ENCODE measurements at places on chromosomes 2 and 18.

GRCh38 chr2:157256626-157257025, 879 bp upstream of the GALNT5 start:
- no peak overlapping the region for H3K27ac ChIP-seq
- H3K27me3 ChIP-seq, result no peaks in the 10 kb centered on the region
- DNase-seq, result no peak
- H3K4me1 ChIP-seq, result no peaks in the 10 kb centered on the region

DNA sequence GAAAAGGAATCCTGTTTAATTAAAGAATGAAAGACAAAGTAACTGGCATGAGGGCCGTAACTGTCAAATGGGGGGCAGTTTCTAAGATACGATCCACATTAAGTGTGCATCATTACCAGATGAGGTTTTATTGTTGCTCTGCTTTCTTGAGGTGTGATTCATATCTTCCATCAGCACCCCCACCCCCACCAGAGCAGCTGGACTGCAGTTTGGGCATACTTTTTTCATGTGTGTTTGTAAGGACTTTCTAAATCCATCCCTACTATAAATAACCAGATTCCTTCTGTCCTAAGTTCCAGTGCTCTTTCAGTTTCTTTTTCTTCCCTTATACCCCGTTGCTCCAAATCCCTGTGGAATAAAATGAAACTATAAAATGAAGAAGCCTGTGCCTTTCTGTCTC, 142.1 kb downstream of the CDCA7 start:
- no peaks in the 10 kb centered on the region for H3K36me3 ChIP-seq
- H3K27me3 ChIP-seq, result no peaks in the 10 kb centered on the region
- DNase-seq, result no peak
- H3K27ac ChIP-seq, result no peak overlapping the region

- no peak for DNase-seq
- no peak overlapping the region for H3K27ac ChIP-seq
- H3K4me1 ChIP-seq, result no peaks in the 10 kb centered on the region
- H3K36me3 ChIP-seq, result no peaks in the 10 kb centered on the region
Observed at GRCh38 chr2:143928184-143928583, 591.7 kb downstream of the ZEB2 start.

DNA sequence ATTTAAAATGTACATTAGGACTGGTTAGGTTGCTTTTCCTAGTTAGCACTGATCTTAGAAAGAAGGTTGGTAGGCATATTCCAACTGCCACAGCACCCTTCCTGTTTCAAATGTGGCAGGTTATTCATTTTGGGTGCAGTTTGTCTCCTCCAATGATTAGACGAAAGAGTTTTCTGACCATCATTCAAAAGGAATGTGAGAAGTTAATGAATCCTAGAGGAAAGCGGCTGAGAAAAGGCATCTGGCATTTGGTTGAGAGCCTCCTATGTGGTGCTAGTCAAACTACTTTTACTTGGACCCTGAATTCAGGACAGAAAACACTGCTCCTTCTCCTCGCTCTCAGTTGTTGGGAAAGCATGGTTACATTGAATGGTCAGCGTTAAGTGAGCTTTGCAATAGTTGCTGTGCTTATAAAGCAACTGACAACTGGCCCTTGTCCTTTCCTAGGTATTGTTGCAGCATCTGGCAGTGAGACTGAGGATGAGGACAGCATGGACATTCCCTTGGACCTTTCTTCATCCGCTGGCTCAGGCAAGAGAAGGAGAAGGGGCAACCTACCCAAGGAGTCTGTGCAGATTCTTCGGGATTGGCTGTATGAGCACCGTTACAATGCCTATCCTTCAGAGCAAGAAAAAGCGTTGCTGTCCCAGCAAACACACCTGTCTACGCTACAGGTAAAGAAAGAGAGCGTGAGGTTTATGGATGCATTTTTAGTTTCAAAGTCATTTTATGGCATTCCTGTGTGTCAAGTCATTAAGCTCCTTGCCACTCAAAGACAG, 6.1 kb downstream of the TGIF1 start:
- no peak overlapping the region for H3K4me3 ChIP-seq
- DNase-seq, result no peak
- H3K4me1 ChIP-seq, result peaks cover 75% of the 10 kb centered on the region
- no peaks in the 10 kb centered on the region for H3K27me3 ChIP-seq

GRCh38 chr18:36762074-36762473, 66.7 kb downstream of the TPGS2 start:
- no peak overlapping the region for H3K4me3 ChIP-seq
- no peaks in the 10 kb centered on the region for H3K4me1 ChIP-seq
- no peaks in the 10 kb centered on the region for H3K36me3 ChIP-seq
- H3K27ac ChIP-seq, result no peak overlapping the region
- no peaks in the 10 kb centered on the region for H3K27me3 ChIP-seq
